ENCODE measurements at places on chromosomes 12 and 14. TPM values are rescaled to one million over a fixed set of nuclear protein-coding genes. Genes with fewer than 3 reads are reported as not detected.

The SCNN1A gene
- 30.2 TPM for total RNA-seq

The TAS2R46 gene
- total RNA-seq, result not detected

The GPR132 gene
- 0.63 TPM for total RNA-seq

The MYF6 gene
- not detected for total RNA-seq

The TAS2R31 gene
- not detected for total RNA-seq

The RPGRIP1 gene
- total RNA-seq, result 0.26 TPM

The ITPR2 gene
- 2.5 TPM for total RNA-seq

The KCNA5 gene
- total RNA-seq, result not detected

The LHX5 gene
- not detected for total RNA-seq

The STAB2 gene
- not detected for total RNA-seq

The SOAT2 gene
- total RNA-seq, result 0.24 TPM

The SIX6 gene
- total RNA-seq, result not detected

All from A549 treated with Mapracorat at 1 μM for 4 hours (cell line).